Smooth muscle cell of the coronary artery (primary cell): ENCODE measurements at places on chromosomes 4 and X. TPM values are rescaled to one million over a fixed set of nuclear protein-coding genes. Genes with fewer than 3 reads are reported as not detected.

AKAP4 gene
- total RNA-seq = not detected in 2 replicates

SYTL5 gene
- 0.35 and 0.60 TPM in 2 replicates for total RNA-seq

SPACA5 gene
- not detected in 2 replicates for total RNA-seq

CPE gene
- 9.1 and 74.6 TPM in 2 replicates for total RNA-seq

IL13RA2 gene
- total RNA-seq = 2.3 and 222 TPM in 2 replicates

TRIM60 gene
- total RNA-seq = not detected in 2 replicates

FAM47E gene
- 0.45 and 1.9 TPM in 2 replicates for total RNA-seq

COL25A1 gene
- total RNA-seq = 0.15 and 0.59 TPM in 2 replicates

TCEAL6 gene
- total RNA-seq = not detected in 2 replicates

GAGE12H gene
- total RNA-seq = not detected in 2 replicates

DCAF12L1 gene
- total RNA-seq = not detected in 2 replicates

FGF13 gene
- under 0.01 and 6.2 TPM in 2 replicates for total RNA-seq

ARHGAP36 gene
- not detected in 2 replicates for total RNA-seq

UGT2B17 gene
- not detected in 2 replicates for total RNA-seq

ARHGAP6 gene
- total RNA-seq = 1.6 and 8.3 TPM in 2 replicates

COL4A6 gene
- under 0.01 and 3.1 TPM in 2 replicates for total RNA-seq

DMRTC1 gene
- not detected in 2 replicates for total RNA-seq

SMIM31 gene
- total RNA-seq = not detected in 2 replicates
